Naive B cell (primary cell): ENCODE measurements at places on chromosomes 3 and 15. TPM values are rescaled to one million over a fixed set of nuclear protein-coding genes. Genes with fewer than 3 reads are reported as not detected.

CPNE9 gene
- not detected for polyA plus RNA-seq

LRRC15 gene
- polyA plus RNA-seq = not detected

EEFSEC gene
- 24.0 TPM for polyA plus RNA-seq

PSMA4 gene
- 232 TPM for polyA plus RNA-seq

CCR9 gene
- polyA plus RNA-seq = 4.5 TPM

GRAMD1C gene
- 6.4 TPM for polyA plus RNA-seq

IQCF5 gene
- polyA plus RNA-seq = not detected

CTXND1 gene
- polyA plus RNA-seq = not detected

WNT7A gene
- not detected for polyA plus RNA-seq

ECT2 gene
- polyA plus RNA-seq = 2.0 TPM

KNSTRN gene
- polyA plus RNA-seq = 3.8 TPM

VPS39 gene
- 26.7 TPM for polyA plus RNA-seq

HTR3E gene
- not detected for polyA plus RNA-seq

GLDN gene
- not detected for polyA plus RNA-seq

CPNE4 gene
- not detected for polyA plus RNA-seq
